Esophagus mucosa (tissue), 1 donor: ENCODE measurements at places on chromosomes 6 and 20.

DNA sequence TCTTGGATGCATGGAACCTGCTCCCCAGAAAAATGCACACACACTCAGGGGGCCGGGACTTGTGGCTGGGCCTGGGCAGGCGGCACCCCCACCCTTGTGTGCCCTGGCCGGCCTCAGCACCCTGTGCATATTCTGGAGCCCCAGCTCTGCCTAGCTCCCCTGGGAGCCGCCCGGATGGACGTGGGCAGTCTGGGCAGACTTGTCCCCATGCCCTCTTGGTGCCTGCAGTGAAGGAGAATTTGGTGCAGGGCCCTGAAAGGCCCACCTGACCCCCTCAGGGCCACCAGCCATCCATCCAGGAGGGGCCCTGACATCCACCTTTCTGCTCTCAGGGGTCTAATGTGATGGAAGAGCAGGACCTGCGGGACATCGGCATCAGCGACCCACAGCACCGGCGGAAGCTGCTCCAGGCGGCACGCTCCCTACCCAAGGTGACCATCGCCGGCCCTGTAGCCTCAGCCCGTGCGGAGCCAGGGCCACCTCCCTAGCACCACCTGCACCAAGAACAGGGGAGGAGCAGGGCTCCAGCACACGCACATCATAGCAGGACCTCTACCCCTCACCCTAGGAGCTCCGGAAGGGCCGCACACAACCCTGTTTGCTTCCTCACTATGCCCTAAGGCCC, 62.8 kb downstream of the TCP11 start:
- no peak for ATAC-seq

DNA sequence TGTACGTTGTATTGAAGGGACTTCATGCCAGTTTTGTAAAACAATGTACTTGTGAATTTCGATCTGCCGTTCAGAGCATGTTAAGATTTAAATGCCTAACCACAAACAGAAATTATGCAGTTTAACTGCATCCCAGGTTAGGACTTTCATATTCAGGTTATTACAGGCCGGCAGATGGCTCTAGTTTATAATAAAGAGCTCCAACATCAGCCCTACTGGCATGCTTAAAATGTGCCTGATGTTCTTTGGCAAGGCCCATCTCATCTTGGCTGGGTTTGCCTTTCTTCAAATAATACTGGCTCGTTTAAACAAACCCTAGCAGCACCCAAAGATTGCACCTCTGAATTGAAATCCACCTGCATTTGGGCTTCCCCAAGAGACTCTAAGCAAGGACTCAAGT, 169.3 kb upstream of the RIN2 start:
- ATAC-seq, result no peak

DNA sequence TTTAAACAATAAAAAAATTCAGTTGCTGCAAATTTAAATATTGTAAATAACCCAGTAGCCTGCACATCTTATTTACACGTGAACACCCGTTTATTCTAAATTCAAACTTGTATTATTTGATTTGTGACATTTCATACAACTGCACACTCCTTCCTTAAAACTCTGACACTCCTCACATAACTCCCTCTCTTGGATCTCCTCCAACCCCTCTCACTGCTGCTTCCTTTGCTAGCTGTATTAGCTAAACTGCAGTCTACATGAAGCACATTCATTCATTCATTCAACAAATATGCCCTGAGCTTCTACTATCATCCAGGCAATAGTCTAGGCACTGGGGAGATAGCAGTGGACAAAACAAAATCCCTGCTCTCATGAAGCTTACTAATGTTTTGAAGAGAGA, 47.0 kb downstream of the FBXL4 start:
- ATAC-seq, result no peak

DNA sequence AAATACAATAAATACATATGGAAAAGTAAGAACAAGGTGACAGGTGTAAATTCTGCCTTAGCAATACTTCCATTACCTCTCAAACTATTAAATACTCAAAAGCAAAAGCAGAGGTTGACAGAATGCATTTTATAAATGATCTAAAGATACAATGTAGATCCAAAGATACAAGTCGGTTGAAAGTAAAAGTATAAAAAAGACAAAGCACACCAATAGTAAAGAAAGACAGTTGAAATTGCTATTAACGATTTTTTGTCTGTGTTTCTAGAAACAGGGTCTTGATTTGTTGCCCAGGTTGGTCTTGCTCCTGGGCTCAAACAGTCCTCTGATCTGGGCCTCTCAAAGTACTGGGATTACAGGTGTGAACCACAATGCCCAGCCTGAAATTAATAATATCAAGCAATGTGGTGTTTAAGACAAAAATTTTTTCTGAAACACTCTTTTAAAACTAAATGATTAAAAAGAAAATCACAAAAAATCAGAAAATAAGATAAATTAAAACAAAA, 23.9 kb downstream of the ULBP1 start:
- no peak for ATAC-seq

DNA sequence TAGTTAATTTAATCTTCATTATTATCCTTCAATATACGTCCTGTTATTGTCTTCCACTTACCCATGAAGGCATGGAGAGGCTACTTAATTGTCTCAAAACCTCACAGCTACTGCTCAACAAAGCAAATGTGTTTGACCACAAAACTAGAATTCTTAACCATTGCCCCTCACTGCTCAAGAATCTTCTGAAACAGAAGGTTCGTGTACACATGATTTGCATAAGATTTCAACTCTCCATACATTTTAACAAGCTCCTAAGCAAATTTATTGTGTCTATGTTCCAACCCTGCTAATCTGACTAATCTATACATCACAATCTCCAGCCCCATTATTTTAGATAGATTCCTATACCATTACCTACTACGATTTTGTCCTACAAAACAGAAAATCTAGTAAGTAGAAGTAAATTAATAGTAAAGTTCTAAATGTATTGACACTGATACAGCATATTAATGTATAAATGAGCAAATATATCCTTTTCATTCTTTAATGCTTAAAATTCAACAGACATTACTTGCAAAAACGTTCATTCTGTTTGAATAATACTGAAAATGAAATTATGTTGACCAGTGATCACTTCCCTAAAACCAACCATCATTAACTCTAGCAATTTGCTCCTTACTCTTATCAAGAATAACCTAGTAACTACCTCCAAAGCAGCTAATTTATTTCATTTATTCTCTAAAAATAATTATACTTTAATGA, 89.7 kb upstream of the RNF217 start:
- ATAC-seq, result no peak

GRCh38 chr6:39923861-39924260, 10.4 kb downstream of the MOCS1 start:
- no peak for ATAC-seq

- no peak for ATAC-seq
These were observed 75.6 kb downstream of the MMS22L start for GRCh38 chr6:97207383-97207782.

GRCh38 chr6:118668761-118669385, 17.5 kb upstream of the CEP85L start:
- no peak for ATAC-seq

- no peak for ATAC-seq
These were observed 247.5 kb upstream of the PREP start for GRCh38 chr6:105650347-105650746.

DNA sequence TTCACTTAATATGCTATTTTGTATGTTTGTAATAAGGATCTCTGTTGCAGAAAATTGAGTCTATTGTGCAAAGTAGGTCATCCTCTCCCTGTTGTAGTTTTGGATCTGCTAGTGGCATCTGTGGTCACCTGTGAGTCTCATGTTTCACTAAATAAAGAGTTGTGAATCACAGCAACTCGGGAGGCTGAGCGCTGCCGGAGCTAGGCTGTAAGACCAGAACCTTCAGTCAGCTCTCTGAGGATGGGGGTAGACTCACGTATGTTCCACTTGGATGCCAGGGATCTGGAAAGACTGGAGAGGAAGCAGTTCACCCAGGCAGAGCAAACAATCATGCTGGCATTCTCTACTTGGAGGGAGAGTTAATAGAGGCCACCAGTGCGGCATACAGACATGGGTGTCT, 187.3 kb upstream of the FOXA2 start:
- no peak for ATAC-seq
